MCF 10A (cell line): ENCODE measurements at places on chromosomes 3 and 15. TPM values are rescaled to one million over a fixed set of nuclear protein-coding genes. Genes with fewer than 3 reads are reported as not detected.

DNA sequence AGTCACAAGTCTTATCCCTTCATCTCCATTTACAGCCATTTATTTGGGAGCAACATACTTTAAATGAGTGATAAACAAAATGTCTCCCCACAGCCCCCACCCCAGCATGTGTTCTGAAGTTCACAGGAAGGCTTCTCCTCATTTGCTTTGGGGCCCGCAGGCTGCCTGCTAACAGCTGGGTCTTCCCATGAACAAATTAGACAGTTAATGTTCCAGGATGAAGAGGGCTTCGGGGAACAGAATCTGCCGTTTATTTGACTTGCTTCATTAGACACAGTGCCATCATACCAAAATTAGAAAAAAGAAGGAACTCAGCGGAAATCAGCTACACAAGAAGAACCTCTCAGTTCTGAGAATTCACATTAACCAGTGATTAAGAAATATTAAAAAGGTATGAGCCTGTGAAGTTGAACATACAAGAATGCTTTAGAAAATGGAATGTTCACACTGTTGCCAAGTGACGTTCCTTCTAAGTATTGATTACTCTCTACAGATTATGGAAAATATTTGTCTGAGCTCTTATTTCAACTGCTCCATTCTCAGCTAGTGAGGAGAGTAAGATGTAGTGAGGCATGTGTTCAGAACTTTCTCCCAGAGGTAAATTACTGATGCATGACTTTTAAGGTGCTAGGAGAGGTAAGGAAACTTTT lies 107.5 kb upstream of the THBS1 start:
- DNase-seq: no peak

DNA sequence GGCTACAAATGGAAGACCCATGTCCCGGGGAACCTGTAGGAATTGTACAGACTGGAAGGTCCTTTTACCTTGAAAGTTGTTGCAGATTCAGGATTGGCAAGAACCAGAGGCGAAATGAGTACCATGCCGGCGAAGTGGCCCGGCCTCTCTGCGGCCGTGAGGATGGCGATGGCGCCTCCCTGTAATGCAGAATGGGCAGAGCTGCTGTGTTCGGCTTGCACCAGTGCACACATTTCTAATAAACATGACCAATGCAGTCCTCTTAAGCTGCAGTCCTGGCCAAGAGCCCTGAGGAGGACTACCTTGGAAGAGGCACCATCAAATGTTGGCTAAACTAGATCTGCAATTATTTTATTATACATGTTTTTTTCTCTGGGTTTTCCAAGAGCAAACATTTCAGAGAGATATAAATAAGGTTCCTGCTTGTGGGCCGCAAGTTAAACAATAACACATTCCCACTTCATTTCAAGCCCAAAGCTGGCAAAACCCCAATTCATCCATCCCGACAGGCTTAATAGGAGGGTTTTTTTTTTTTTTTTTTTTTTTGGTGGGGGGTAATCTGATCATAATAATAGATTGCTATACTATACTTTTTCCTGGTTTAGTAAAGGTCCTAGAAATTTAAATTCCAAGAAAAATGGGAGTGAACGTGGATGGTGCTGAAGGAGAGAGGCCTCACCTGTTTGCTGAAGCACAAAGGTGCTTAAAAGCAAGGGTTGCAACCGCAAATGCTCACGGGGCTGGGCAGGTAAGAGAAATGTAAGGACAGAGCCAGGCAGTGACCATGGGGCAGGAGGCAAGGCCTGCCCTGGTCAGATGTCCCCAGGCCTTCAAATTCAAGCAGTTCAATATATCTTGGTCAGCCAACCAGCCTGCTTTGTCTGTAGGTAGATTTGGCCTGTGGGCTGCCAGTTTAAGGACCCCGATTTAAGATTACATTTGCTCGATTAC lies 48.5 kb downstream of the ABTB1 start:
- DNase-seq: no peak

GRCh38 chr3:145429546-145429945 lies 731.4 kb downstream of the PLOD2 start:
- DNase-seq: no peak

GRCh38 chr3:121835465-121835801 lies 424 bp downstream of the EAF2 start:
- DNase-seq: no peak

GRCh38 chr15:85587707-85588411 lies 206.9 kb downstream of the KLHL25 start:
- DNase-seq: peak; percentile 63

- no peak for DNase-seq
Measured at GRCh38 chr15:73632670-73633058, 525 bp downstream of the NPTN start.

- no peak for DNase-seq
Measured at GRCh38 chr3:111541911-111542483, at the start of gene CD96. Gene CD96, plus strand, starts transcription at chr3:111542197. Its CDS starts 52 bp downstream, at chr3:111542249.

GRCh38 chr15:98649472-98650416 lies 1.4 kb downstream of the IGF1R start:
- DNase-seq: no peak

DNA sequence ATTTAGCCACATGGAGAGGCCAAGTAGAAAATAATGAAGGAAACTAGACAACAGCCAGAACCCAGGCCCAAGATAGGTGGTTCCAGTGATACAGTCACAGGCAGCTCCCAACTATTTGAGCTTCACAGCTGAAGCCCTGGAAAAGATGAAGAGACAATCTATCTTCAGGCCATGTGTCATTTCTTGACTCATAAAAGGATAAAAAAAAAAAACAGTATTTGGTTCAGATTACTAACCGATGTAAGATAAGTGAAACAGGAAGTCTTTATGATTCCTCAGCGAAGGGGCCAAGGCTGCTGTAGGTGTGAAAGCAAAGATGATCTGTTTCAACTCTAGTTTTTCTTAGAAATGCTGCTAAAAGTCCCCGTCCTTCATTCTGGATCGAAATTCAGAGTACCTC lies 394.6 kb downstream of the ZNF385D start:
- DNase-seq: no peak

DNA sequence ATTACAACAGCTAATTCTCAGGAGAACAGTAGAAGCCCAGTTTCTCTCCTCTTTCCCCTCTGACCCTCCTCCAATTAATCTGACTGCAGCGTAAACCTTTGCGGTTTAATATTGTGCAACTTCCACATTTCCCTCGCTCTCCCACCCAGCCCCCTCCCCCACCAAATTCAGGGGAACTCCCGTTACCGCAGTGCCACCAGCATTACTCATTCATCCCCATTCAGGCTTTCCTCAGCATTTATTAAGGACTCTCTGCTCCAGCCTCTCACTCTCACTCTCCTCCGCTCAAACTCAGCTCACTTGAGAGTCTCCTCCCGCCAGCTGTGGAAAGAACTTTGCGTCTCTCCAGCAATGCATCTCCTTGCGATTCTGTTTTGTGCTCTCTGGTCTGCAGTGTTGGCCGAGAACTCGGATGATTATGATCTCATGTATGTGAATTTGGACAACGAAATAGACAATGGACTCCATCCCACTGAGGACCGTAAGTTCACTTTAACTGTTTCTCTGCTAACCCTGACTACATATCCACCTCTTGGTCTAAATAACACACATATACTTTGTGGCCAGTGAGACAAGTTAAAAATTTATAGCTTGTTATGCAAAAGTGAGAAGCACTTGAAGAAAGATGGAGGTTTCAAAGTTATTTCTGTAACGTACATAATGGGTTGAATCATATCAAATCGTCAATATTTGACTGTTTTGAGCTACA lies at the start of gene PTX3:
PTX3 (plus strand) TSS at position 268 of the 709 bp plus-strand sequence; CDS start at position 352, 84 bp downstream.
- DNase-seq: peak; percentile 83

GRCh38 chr3:15858547-15859506 lies 61.0 kb upstream of the ANKRD28 start:
- DNase-seq: peak; percentile 55

GRCh38 chr3:126493739-126494138 lies 18.0 kb upstream of the ZXDC start:
- DNase-seq: no peak

DNA sequence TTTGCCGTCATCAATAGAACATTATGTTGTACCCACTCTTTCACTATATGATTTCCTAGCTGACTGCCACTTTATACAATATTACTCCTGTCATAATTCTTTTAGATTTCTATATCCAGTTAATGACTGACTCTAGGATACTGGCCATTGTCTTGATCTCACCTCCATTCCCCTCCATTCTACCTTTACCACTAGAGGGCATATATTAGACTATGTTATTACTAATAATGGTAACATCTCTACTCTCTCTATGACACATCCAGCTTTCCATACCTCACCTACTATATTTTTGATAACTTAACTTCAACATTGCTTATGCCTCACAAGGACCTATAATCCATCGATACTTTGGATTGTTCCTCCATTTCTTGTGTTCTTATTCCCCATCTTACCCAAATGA lies 31.4 kb upstream of the POU1F1 start:
- DNase-seq: no peak

GRCh38 chr3:23474580-23475357 lies 271.6 kb downstream of the UBE2E2 start:
- DNase-seq: no peak

DNA sequence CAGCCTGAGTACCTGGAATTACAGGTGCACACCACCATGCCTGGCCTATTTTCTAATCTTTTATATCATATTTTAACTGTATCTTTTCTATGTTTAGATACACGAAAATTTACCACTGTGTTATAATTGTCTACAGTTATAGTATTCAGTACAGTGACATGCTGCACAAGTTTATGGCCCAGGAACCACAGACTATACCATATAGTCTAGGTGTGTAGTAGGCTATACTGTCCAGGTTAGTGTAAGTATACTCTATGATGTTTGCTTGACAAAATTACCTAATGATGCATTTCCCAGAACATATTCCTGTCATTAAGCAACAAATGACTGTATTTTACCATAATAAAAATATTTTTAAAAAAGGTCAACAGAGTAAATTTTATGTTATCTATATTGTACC lies 5.5 kb downstream of the LRRFIP2 start:
- DNase-seq: no peak

GRCh38 chr3:32157600-32158264 lies 51.3 kb downstream of the GPD1L start:
- DNase-seq: no peak

DNA sequence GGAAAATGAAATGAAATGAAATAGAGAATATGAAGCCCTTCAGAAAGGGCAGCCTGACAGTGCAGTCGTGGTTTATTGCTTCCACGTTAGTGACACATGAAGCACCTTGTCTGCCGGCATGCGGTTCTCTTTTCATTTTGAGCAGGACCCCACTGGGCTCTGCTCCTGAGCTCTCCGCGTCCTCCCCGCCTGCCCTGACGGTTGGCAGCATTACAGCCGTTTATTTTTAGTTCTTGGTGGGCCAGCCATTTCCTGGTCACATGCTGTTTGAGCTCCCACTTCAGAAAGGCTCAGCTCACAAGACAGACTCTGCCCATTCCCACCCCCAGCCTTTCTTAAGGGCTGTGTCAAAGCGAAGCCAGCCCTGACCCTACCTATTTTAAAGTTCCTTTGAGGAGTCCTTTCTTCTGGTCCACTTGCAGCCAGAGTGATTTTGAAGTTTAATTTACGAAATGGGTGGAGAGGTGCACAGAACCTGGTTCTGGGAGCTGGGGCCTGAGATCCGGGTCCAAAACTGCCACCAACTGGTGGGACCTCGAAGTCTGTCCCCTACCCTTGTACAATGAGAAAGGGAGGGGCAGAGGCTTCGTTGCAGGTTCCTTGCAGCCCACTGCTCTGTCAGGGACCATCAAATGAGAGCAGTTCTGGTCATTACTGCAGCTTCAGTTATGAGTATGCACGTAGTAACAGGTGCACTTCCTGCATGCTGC lies 60.1 kb downstream of the MGLL start:
- no peak for DNase-seq

ALDH1A3 gene
- total RNA-seq: 3.4 and 4.3 TPM in 2 replicates

CIB2 gene
- 0.30 and 0.34 TPM in 2 replicates for total RNA-seq

CEMIP gene
- 0.14 and 0.44 TPM in 2 replicates for total RNA-seq

ACKR4 gene
- total RNA-seq: not detected in 2 replicates

CCNB2 gene
- 25.7 and 54.1 TPM in 2 replicates for total RNA-seq

ANKRD28 gene
- 71.7 and 79.0 TPM in 2 replicates for total RNA-seq

CPEB1 gene
- not detected in 2 replicates for total RNA-seq

SLC12A1 gene
- not detected in 2 replicates for total RNA-seq

CCR9 gene
- not detected in 2 replicates for total RNA-seq
